ENCODE measurements at places on chromosomes 1 and 21. TPM values are rescaled to one million over a fixed set of nuclear protein-coding genes. Genes with fewer than 3 reads are reported as not detected.

GBP5 gene
- under 0.01 TPM for total RNA-seq

ST6GALNAC3 gene
- total RNA-seq: 110 TPM

TMCC2 gene
- 0.43 TPM for total RNA-seq

AMY1C gene
- total RNA-seq: not detected

SEC16B gene
- total RNA-seq: 0.54 TPM

TMEM240 gene
- total RNA-seq: 1.2 TPM

EFNA3 gene
- 1.4 TPM for total RNA-seq

BROX gene
- 41.1 TPM for total RNA-seq

SLAMF9 gene
- not detected for total RNA-seq

CD58 gene
- 29.5 TPM for total RNA-seq

LPAR3 gene
- total RNA-seq: 0.11 TPM

HSD3B2 gene
- total RNA-seq: not detected

BGLAP gene
- total RNA-seq: 0.33 TPM

PMVK gene
- 11.3 TPM for total RNA-seq

HSD3B1 gene
- not detected for total RNA-seq

RSPH1 gene
- total RNA-seq: not detected

HECTD3 gene
- 18.3 TPM for total RNA-seq

FMO5 gene
- 2.9 TPM for total RNA-seq

CTH gene
- 1.0 TPM for total RNA-seq

PRXL2B gene
- 50.8 TPM for total RNA-seq

CD101 gene
- total RNA-seq: 0.95 TPM

Data from dermis lymphatic vessel endothelial cell (primary cell).